ENCODE measurements at places on chromosomes 7 and 10.

- H3K27ac ChIP-seq = no peak overlapping the region
- no peaks in the 10 kb centered on the region for H3K36me3 ChIP-seq
- H3K4me1 ChIP-seq = no peaks in the 10 kb centered on the region
- no peak for DNase-seq
- no peak overlapping the region for H3K4me3 ChIP-seq
Observed at GRCh38 chr7:70210200-70210935, 612.1 kb downstream of the AUTS2 start.

DNA sequence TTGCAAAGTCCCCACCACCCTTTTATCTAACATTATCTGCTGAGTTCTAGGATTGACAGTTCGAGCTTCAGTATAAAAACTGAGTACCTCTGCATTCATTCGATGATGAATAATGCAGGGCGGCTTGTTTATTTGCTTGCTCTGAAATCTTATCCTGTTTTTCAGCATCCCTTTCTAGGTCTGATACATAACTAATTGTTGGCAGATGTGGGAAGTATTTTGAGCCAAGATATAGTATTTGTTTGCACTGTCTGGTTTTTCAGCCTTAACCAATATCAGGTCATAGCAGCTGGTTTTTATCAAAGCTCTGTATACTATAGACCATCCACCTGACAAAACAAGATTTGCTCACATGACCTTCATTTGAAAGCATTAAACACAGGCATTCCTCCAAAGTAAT, 161.4 kb downstream of the TFEC start:
- no peak for DNase-seq
- no peaks in the 10 kb centered on the region for H3K4me1 ChIP-seq

DNA sequence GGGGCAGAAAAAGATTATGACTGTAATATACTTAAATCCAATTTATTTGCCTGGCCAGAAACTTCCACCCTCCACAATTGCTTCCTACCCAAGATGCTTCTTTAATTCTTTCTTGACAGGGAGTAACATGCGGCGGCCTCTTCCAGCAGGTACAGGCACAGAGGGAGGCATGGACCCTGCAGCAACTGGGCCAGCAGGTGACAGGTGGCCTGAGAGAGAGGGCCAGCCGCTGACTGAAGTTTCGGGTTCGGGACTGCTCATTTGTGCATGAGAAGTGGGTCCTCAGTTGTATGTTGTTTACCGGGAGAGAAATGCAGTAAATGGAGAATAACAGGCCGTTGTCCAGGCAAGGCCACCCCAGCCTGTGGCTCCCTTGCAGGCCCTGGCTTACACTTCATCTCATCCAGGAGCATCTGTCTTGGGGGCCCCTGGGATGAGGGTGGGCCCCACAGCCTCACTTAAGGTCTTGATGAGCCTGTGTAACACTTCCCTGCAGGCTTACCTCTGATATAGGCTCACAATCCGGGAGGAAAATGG, 72.5 kb downstream of the C10orf143 start:
- H3K4me1 ChIP-seq = no peaks in the 10 kb centered on the region
- no peak for DNase-seq
- no peak overlapping the region for H3K27ac ChIP-seq
- no peak overlapping the region for H3K4me3 ChIP-seq

DNA sequence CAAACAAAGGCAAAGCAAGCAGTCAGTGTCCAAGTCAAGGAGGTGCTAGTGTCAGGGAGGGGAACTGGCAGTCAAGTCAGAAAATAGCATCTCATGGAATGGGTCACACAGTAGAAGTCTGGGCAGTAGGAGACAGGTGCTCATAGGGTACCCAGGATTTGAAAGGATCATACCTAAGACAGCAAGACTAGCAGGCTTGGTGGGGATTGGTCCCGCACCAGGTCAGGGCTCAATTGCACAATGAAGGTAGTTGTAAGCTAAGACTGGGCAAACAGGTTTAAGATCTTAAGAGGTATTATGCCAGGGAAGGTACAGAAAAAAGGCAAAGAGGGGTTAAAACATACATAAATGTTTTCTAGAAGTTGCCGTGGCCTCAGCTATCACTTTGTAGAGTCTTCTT, 181.4 kb upstream of the ETV1 start:
- DNase-seq = no peak
- H3K27ac ChIP-seq = no peak overlapping the region
- H3K4me3 ChIP-seq = no peak overlapping the region

DNA sequence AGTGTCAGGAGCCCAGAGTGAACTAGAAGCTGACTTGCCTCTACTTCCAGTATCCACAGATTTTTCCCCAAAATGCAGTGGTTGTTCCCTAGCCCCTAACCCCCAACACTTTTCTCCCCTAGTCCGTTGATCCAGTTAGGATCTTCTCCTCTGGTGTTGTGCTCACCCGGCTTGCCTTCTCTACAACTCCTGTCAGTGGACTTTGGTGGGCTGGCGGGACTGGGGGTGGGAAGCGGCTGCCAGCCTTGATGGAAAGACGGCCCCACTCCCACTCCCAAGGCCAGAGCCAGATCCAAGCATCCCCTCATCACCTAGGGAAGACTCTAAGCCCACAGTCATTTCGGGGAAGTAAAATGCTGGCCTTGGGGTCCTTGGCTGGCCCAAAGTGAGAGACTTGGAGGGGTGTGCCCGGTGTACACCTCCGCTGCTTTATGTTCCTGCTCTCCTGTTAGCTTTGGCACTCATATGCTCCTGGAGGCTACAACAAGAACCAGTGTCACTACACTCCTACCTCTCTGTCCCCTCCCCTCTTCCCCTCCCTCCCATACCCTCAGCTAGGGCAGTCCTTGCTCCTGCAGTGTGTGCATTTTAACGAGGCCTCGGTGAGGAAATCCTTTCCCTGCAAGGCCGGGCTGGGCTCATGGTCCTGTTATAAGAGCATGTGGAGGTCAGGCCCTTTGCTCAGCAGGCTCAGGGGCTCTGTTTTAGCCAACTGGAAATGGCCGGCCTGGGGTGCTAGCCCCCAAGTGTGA, 930 bp upstream of the HOXA10 start:
- peaks cover 52% of the 10 kb centered on the region for H3K27me3 ChIP-seq
- H3K4me1 ChIP-seq = peaks cover 25% of the 10 kb centered on the region
- no peak overlapping the region for H3K4me3 ChIP-seq
- H3K27ac ChIP-seq = no peak overlapping the region

All from adrenal gland (tissue), 19 donors.